ENCODE measurements at places on chromosomes 5 and 9. TPM values are rescaled to one million over a fixed set of nuclear protein-coding genes. Genes with fewer than 3 reads are reported as not detected.

GRCh38 chr9:128215491-128216409 lies 12.6 kb downstream of the DNM1 start:
- H3K4me1 ChIP-seq = peaks cover 10% of the 10 kb centered on the region
- peaks cover 3% of the 10 kb centered on the region for H3K27me3 ChIP-seq
- H3K27ac ChIP-seq = no peak overlapping the region

The GABBR2 gene
- 0.88 TPM for total RNA-seq

The PALM2AKAP2 gene
- 19.4 TPM for total RNA-seq

DNA sequence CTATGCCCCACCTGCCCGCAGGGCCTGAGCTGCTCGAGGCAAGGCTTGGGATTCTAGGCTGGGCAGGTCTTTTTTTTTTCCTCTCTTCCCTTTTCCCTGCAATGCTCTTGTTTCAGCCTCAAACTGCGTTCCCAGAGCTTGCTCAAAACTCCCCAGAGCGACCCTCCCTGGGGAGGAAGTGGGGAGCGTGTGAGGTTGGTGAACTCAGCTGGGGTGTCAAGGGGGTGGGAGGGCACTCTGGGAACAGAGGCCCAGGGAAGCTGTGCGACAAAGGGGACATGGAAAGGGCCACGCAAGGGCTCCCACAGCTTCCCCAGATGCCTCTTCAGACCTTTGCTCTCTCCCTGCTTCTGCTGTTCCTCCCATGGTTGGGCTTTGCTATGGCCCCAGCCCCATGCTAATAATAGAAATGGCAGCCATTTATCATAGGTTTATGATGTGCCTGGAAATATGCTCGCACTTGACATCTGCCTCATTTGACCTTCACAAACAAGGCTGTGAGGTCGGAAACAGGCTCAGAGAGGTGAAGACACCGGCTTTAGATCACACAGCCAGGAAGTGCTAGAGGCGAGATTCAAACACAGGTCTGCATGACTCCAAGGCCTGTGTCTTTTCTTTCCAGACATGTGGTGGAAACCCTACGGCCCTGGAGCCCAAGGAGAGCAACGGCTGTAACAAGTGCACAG lies 40.9 kb upstream of the IL17B start:
- H3K27ac ChIP-seq = peak overlapping the region; percentile 67
- H3K27me3 ChIP-seq = no peaks in the 10 kb centered on the region
- H3K4me3 ChIP-seq = no peak overlapping the region
- peaks cover 87% of the 10 kb centered on the region for H3K4me1 ChIP-seq
- DNase-seq = peak; percentile 78
- H3K36me3 ChIP-seq = peaks cover 97% of the 10 kb centered on the region

DNA sequence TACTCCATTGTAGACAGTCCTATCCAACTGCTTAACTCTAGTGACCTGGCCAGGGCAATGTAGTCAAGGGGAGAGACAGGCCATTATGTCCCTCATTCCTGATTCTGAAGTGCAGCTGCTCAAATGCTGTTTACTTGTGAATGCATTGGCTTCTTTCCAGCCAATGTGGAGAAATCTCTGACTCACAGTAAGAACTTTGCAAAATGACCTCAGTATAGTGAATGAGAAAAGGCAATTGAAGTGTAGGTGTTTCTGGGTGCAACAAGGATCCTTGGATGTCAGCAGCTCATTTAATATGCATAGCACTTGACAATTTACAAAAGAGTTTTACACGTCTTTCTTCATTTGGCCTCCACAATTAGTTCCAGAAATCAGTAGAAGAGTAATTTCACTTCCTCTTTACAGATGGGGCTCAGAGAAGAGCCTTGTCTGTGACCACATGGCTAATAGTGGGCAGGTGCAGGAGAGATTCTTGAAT lies 367.2 kb downstream of the OSTF1 start:
- H3K36me3 ChIP-seq = no peaks in the 10 kb centered on the region
- H3K27me3 ChIP-seq = no peaks in the 10 kb centered on the region
- no peak overlapping the region for H3K4me3 ChIP-seq
- no peak overlapping the region for H3K27ac ChIP-seq
- H3K4me1 ChIP-seq = no peaks in the 10 kb centered on the region
- DNase-seq = no peak

The SPOCK1 gene
- 221 TPM for total RNA-seq

- H3K36me3 ChIP-seq = no peaks in the 10 kb centered on the region
- no peak for DNase-seq
- no peaks in the 10 kb centered on the region for H3K27me3 ChIP-seq
- H3K4me3 ChIP-seq = peak overlapping the region; percentile 87
Observed at GRCh38 chr5:122844136-122844909, 1.1 kb upstream of the SNX24 start.

- no peaks in the 10 kb centered on the region for H3K27me3 ChIP-seq
- DNase-seq = no peak
- no peak overlapping the region for H3K4me3 ChIP-seq
- H3K4me1 ChIP-seq = peaks cover 49% of the 10 kb centered on the region
- peak overlapping the region; percentile 90 for H3K27ac ChIP-seq
Observed at GRCh38 chr5:10690460-10691440, 70.3 kb downstream of the DAP start.

- peak; percentile 76 for DNase-seq
- peak overlapping the region; percentile 27 for H3K27ac ChIP-seq
- no peaks in the 10 kb centered on the region for H3K36me3 ChIP-seq
- peaks cover 15% of the 10 kb centered on the region for H3K4me1 ChIP-seq
- H3K4me3 ChIP-seq = peak overlapping the region; percentile 17
Observed at GRCh38 chr9:79489261-79490000, 82.3 kb upstream of the TLE4 start.

Measured in osteoblast (primary cell).